GM20000 (cell line): ENCODE measurements at places on chromosomes 7 and 10.

- DNase-seq: no peak
These were observed 691.8 kb downstream of the SUGCT start for GRCh38 chr7:40826411-40827221.

GRCh38 chr7:98211221-98211675 lies at the start of gene BHLHA15:
Gene BHLHA15 (plus strand): TSS chr7:98211439. CDS start chr7:98212310, 871 bp downstream.
- peak; percentile 85 for DNase-seq

DNA sequence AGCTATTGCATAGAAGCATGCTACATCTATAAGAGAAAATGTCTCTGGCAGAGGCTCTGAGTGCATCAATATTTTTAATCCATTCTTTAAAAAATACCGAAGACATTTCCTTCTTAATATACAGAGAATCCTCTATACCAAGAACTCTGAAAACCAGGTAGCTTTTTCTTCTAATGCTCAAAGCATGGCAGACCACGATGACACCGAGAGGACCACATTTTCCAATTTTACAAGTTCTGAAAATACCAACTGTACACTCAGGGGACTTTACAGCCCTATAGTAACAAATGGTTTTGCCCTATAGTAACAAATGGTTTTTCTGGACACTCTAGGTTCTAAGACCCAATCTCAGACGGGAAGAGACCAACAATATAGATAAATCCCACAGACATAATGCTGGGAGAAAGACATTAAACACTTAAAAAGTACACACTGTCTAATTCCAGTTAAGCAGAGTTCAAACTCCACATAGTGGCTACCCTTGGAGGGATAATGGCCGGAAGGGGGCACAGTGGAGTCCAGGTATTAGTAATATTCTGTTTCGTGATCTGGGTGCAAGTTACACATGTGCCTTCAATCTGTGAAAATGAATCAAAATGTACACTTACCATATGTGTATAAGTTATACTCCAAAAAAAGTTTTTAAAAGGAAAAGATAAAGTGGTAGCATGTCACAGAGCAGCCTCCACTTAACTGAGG lies 26.2 kb downstream of the CCDC6 start:
- DNase-seq: no peak

- DNase-seq: no peak
These were observed 787.0 kb upstream of the C7orf33 start for GRCh38 chr7:147803606-147804005.

- DNase-seq: peak; percentile 38
These were observed 59.8 kb upstream of the TES start for GRCh38 chr7:116150588-116150987.

DNA sequence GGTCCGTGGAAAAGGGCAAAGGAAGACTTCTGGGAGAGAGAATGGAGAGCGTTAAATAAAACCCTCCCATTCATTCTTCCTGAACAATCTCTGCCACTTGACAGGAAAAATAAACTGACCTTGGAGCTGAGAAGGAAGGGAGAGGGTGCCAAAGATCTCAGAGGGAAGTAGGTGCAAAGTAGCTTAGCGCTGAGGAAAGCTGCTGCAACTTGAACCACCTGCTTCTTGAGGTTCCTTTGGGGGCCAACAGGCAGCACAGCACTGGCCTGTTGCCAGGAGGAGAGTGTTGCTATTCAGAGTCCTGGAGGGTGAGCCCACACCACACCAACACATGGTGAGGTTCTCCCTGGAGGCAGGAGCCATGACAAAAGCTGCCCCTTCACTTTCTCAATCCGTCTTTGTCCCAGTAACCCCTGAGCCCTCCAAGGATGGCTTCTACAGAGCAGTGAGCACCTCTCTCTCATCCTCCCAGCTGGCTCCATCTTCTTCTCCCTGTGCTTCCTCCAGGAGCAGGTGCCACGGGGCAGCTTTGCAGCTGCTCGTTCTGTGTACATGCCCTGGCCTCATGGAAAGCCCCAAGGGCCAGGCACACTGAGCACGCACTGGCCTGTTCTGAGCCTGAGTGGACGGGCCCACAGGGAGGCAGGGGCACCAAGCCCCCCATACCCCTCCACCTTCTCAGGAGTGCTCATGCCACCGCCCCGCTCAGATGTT lies 101.3 kb downstream of the STRA8 start:
- no peak for DNase-seq

DNA sequence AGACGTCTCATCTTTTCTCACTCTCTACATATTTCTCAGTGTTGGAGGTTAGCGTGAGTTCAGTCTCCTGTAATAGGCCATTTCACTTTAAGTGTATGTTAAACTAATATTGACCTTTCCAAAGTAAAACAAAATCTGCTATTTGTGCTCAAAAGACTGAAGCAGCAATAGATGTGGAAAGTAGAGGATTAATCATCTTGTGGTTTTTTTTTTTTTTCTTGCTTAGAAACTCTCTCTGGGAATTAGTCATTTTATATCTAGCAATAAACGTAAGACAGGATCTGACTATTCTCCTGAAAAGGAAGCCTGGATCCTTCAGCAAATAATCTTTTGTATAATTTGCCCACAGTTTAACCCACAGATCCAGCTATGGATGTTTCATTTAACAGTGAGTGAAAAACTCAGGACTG lies 81.7 kb downstream of the NRP1 start:
- DNase-seq: no peak

GRCh38 chr7:6640246-6640721 lies 3.2 kb downstream of the ZNF316 start:
- DNase-seq: no peak

- DNase-seq: peak; percentile 45
These were observed 118.1 kb downstream of the ZNF365 start for GRCh38 chr10:62492012-62492869.

DNA sequence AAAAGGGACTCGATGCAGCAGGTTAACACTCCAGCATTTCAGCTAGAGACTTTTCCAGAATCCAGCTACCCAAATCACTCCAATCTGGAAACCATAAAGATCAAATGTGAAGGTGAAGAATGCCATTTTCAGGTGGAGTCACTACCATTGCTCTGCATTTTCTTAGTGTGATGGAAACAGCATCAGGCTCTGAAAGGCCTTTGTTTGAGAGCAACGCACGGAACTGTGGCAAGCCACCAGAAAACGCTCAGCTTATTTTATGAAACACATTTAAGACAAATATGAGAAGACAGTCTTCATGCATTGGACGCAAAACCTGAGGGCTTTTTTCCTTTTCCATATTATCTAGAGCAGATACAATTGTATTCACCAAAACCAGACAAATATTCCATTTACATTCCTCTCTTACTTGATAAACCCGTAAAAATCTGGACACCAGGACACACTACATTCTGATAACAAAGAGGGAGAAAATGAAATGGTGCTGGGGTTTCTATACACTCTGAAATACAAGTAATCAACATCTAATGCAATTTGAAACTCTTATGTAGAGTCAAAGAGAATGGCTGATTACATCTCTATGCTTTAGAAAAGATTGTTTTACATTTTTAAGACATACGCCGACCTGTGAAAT lies 99.1 kb downstream of the NRP1 start:
- no peak for DNase-seq

DNA sequence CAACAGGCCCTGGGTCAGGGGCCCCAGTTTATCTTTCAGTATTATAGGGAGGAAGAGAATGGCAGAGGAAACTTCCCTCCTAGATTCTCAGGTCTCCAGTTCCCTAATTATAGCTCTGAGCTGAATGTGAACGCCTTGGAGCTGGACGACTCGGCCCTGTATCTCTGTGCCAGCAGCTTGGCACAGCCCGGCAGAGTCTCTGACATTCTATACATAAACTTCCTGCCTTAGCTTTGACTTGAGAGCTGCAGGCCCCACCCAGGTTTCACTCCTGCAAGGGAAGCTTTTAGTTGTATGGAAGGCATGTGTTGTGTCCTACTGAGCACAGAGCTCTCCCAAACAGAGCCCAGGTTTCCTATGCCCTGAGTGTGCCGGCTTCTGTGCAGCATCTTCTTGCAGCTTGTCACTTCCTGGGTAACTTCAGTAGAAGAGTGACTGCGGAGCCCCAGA lies 205.6 kb upstream of the PRSS58 start:
- DNase-seq: no peak

DNA sequence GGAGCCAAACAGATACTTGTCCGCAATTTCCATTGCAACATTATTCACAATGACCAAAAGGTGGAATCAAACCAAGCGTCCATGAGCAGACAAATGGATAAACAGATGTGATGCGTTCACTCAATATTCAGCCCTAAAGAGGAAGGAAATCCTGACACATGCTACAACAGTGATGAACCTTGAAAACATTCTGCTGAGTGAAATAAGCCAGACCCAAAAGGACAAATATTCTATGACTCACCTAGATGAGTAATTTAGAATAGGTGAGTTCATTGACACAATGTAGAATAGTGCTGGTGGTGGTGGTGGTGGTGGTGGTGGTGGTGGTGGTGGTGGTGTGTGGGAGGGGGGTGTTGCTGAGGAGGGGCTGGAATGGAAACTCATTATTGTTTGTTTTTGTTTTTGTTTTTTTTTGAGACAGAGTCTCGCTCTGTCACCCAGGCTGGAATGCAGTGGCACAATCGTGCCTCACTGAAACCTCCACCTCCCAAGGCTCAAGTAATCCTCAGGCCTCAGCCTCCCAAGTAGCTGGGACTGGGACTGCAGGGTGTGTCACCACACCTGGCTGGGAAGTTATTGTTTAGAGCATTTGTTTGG lies 28.6 kb downstream of the SMKR1 start:
- no peak for DNase-seq

GRCh38 chr7:2016761-2017480 lies 215.8 kb downstream of the MAD1L1 start:
- no peak for DNase-seq

DNA sequence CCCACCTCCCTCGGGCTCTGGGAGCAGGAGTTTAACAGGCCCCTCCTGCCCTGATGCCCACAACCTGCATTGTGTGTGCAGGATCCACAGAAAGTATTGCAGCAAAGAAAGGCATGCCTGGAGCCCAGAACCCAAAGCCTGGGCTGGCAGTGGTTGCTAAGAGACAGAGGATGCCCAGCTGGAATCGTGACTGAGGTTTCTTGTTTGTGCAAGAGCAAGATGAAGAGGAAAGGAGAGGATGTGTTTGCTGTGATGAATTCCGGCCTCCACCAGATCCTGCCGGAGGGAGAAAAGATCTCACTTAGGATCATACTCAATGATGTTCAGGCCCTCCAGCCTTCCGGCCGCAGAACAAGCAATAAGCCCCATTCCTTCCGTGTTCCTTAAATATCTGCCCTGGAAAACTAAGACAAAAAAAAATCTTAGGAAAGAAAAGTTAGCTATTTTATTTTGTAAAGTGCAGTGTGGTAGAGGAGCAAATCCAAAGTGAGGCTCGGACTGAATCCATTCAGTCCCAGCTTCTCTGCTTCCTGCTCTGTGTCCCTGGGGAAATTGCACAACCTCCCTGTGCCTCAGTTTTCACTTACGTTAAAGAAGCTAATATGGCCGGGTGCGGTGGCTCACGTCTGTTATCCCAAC lies 57.1 kb downstream of the SLIT1 start:
- no peak for DNase-seq

DNA sequence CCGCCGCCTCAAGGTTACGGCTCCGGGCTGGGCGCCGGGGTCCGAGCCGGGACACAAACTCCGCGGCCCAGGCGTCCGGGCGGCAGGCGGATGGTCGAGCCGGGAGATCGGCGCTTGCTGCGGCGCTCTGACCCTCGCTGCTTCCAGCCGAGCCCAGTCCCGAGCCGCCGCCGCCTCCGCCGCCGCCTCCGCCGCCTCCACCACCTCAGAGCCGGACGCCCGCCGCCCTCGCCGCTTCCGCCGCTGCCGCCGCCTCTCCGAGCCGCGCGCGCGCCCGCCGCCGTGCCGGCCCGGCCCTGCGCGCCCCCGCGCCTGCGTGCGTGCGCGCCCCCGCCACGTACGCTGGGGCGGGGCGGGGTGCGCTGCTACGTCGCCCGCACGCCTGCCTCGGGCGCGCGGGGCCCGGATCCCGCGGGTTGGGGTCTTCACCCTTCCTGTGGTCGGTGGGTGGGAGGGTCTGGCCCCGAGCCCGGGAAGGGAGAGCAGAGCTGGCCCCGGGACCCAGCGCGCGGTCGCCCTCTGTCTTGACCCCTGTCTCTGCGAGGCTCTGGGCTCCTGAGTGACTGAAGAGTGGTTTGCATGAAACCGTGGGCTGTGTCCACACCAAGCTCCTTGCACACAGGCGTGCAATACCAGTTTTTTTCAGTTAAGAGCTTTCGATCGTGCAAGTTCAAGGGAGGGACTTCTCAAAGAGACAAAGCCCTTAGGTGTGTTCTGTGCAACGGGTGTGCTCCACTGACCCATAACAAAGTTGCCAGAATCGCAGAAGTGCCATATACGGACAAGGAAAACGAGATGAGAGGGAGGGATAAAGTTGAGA lies at the start of gene SMURF1:
Gene SMURF1 (minus strand): TSS at position 256 of the 820 bp plus-strand sequence. CDS start 328 bp downstream, outside the sequence.
- peak; percentile 91 for DNase-seq

DNA sequence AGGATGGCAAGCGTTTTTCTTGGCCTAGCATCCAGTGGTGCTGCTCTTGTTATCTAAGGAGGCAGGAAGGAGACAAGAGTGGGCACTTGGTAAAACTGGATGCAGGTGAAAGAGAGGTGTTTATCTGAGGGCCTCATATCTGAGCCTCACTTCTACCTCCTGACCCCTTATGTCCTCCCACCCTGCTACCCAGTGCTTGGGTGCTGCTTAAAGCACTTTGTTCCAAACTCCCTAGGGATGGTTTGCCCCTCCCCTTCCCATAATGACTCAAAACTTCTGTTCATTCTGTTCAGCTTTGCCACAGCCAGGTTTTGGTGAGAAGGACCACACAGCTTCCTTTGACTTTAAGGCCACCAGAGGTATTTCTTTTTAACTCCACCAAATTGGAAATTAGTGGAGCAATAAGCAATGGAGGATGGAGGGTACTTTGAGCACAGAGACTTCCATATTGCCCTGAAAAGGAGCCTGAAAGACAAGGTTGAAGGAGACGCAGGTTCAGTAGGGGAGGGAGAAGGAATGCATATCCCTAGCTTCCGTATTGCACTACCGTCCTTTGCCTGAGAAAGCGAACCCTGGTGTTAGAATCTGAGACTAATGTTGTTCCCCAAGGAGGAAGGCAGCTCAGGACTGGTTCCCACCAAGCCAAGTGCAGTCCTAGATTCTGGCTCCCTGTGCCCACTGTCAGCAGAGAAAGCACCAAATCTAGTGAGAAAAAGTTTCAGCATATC lies 30.1 kb downstream of the ENTPD1 start:
- no peak for DNase-seq

DNA sequence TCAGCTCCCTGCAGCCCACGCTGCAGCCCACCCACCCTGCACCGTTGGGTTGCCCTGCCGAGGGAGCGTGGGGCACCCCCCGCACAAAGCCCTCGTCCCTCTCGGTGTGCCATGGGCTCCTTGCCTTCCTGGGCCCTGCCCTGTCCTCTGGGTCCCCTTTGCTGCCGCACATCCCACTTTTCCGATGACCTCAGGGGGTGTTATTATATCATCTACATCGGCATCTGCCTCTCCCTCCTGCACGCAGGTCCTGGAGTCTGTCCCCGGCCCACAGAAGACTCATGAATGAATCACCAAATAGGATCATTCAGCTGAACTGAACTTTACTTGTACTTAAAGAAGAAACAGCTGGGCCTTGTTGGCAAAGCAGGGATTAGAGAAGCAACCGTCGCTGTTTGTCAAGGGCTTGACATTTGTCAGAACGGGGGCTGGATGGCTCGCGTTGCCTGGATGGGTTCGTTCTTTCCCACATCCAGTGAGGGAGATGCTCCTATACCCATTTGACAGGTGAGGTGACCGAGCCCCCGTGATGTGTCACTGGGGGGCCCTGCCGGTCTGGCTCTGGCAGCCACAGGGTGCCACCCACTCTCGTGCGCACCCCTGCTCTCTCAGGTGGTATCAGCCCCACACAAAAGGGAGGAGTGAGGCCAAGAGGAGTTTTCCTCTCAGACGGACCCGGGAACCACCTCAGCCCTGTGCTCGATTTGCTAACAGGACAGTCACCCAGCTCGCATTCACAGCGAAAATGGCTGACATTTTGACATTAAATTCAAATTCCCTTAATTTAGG lies 58.6 kb upstream of the EBF3 start:
- no peak for DNase-seq
